ENCODE measurements at places on chromosomes 1 and 21. TPM values are rescaled to one million over a fixed set of nuclear protein-coding genes. Genes with fewer than 3 reads are reported as not detected.

DNA sequence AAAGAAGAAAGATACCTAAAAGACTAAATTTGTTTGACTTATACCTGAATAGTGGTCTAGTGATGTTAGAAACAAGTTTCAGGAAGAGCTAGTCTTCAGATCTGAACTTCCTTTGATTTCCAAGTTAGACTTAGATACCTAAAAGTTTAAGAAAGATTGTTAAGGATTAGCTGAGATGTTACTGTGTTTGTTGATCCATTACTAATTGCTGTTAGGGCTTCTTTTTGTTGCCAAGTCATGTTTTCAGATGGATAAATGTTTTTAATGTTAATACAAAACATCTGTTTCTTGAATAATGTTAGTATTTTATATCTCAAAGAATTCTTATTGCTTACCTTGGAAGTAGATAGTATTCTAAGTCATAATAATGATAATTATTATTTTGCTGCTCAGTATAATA is 11.6 kb downstream of the GNAI3 start:
- DNase-seq: no peak

GRCh38 chr1:194755241-194755994 is 1569.0 kb upstream of the B3GALT2 start:
- DNase-seq: no peak

DNA sequence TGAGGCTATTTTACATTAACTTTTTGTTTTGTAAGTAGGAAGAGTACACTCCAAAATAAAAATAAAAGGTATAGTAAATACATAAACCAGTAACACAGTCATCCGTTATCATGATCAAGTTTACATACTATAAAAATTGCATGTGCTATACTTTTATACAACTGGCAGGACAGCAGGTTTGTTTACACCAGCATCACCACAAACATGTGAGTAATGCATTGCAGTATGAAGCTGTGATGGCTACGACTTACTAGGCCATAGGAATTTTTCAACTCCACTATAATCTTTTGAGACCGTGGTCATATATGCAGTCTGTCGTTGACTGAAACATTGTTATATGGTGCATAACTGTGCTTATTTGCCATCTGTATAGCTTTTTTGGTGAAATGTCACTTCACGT is 106.2 kb downstream of the CENPF start:
- DNase-seq: no peak

DNA sequence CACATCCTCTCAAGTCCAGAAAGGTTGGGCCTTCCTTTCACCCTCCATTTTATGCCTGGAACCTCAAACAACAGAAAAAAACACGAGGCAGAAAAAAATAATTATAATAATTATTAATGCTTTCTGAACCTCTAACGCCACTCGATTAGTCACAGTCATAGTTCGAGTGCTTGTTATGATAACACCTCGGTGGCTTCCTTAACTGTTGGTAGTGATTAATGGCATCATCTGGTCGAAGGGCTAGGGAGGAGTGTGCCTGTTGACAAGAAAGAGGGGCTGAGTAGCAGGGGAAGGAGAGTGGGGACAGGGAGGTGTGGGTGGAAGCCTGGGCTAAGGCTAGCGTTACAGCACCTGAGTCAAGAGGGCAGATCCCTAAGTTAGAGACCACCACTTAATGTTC is 21.3 kb upstream of the IL10 start:
- DNase-seq: no peak

DNA sequence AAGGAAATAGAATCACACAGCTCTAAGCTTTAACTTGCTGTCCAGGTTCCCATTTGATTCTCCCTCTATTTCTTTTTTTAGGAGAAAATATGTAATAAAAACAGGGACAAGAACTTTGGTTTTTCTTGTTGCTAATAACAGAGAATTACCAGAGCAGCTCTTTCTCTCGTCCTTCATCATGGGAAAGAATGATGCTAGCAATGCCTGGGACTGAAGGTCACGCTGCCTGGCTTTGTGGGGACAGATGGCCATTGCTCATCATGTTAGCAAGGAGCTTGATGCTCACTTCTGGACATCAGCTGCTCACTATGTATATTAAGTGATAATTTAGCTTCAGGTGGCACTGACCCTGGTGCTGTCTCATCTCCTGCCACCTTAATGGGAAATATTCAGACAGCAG is 77.3 kb upstream of the AKT3 start:
- DNase-seq: no peak

NOTCH2 gene
- total RNA-seq: 140 TPM

MAP10 gene
- total RNA-seq: 2.4 TPM

- no peak for DNase-seq
Measured at GRCh38 chr21:20943561-20943997, 54.6 kb upstream of the NCAM2 start.

GRCh38 chr21:37017951-37018679 is 11.6 kb downstream of the RIPPLY3 start:
- no peak for DNase-seq

DNA sequence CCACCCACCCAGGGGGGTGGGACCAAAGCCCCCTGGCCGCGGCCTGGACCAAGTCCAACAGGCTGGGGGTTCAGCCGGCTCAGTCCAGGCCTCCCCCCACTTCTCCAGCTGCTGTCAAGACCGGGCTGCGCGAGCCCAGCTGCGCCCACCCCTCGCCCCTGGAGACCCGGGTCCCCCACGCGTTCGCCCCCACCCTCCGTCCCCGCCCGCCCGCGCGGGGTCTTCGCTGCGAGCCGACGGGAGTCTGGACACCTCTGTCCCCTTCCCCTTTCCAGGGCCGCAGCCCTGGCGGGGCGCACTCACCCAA is 253 bp downstream of the RAP1GAP start:
- DNase-seq: no peak

- DNase-seq: no peak
Measured at GRCh38 chr1:63603810-63604209, 10.6 kb downstream of the PGM1 start.

DNA sequence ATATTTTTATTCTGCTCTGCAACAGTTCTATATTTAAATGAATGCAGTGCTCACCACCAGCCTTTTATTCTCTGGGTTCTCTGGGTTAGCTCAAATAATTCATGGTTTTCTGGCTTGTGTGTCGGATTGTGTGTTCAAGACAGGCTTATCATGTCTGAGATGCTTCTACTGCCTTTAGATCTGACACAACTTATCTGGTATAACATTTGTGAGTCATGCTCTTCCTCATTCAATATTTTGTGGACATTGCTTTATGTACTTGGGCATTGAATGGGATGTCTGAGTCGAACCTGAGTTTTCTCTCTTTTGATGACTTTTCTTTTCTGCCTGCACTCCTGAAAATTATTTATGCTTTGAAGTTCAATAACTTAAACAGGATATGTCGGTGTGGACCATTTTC is 17.6 kb upstream of the PKP1 start:
- no peak for DNase-seq

DNA sequence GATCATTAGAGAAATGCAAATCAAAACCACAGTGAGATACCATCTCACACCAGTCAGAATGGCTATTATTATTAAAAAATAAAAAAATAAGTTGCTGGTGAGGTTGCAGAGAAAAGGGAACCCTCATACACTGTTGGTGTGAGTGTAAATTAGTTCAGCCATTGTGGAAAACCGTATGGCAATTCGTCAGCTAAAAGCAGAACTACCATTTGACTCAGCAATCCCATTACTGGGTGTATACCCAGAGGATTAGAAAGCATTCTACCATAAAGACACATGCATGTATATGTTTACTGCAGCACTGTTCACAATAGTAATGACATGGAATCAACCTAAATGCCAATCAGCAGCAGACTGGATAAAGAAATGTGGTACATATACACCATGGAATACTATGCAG is 42.2 kb downstream of the GIPC2 start:
- no peak for DNase-seq

DNA sequence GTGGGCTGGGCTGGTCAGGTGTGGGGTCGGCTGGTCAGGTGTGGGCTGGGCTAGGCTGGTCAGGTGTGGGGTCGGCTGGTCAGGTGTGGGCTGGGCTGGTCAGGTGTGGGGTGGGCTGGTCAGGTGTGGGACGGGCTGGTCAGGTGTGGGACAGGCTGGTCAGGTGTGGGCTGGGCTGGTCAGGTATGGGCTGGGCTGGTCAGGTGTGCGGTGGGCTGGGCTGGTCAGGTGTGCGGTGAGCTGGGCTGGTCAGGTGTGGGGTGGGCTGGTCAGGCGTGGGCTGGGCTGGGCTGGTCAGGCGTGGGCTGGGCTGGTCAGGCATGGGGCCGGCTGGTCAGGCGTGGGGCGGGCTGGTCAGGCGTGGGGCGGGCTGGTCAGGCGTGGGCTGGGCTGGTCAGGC is 6.3 kb upstream of the FNDC10 start:
- DNase-seq: no peak

DNASE2B gene
- not detected for total RNA-seq
